Daoy (cell line): ENCODE measurements at places on chromosomes 6 and 20.
A peak's percentile ranks its signal among the peaks of the same experiment; 100 is the strongest.

DNA sequence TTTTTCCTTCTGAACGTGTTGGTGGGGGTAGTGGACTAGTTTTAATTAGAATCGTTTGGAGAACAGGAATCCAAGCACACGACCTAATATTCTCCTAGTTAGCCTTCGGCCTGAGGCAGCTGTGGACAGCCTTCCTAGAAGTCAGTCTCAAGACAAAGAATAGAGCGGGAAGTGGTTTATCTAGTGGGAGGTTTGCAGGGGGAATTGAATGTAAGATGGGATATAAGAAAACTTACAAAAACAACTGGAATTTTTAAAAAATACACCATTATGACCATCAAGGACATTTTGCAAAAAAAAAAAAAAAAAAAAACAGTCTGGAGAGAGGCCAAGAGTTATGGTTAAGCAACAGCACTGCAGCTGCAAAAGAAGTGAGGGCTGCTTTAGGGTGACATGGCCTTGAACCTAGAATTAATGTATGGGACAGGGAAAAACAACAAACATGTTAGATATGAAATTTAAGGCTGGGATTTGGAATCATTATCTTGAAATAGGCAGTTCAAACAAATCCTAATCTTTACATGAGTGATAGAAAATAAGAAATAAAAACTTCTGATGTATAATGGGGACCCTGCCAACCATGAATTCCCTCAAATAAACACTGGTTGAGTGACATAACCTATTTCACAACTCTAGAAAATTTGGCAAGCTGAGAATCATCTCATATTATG is 40.2 kb downstream of the PLAGL1 start:
- DNase-seq: no peak

GRCh38 chr6:28322661-28323060 is 13.3 kb downstream of the ZSCAN31 start:
- DNase-seq: no peak

GRCh38 chr6:132247381-132248159 is 153.7 kb downstream of the MOXD1 start:
- DNase-seq: no peak

DNA sequence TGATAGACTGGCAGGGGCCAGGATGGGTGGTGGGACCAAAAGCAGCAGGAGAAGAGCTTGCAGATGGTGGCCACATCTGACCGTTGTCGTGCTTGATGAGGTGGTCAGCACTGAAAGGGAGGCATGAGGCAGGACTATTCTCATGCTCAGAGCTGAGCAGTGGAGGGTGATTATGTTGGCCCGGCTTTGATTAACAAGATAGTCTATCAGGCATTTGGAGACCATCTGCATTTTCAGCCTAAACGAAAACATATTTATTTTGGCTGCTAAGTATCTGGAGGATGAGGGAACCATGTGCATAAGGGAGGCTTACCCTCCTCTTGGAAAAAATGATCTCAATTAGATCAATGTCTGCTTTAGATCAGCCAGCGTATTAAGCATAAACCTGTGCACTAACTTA is 141.6 kb upstream of the KCNK16 start:
- DNase-seq: no peak

GRCh38 chr6:165744555-165745228 is 81.7 kb upstream of the PDE10A start:
- no peak for DNase-seq

- DNase-seq: no peak
Measured at GRCh38 chr20:57655809-57656155, 35.6 kb upstream of the ZBP1 start.

GRCh38 chr6:81985191-81985590 is 232.7 kb upstream of the TENT5A start:
- DNase-seq: no peak

DNA sequence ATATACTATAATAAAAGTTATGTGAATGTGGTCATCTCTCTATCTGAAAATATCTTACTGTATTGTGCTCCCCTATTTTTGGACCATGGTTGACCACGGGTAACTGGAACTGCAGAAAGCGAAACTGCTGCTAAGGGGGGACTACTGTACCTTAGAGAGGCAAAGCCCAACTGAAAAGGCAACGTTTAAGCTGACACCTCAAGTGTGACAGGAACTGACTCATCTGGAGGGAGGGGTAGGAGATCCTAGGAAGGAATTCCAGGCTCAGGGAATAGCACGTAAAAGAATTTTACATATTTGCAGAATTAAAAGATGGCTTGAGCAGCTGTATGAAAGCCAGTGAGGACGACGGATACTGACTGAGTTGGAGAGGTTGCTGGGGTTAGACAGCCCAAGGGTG is 34.8 kb downstream of the ELOVL2 start:
- DNase-seq: peak; percentile 81

GRCh38 chr6:32194825-32195651 is 2.6 kb upstream of the GPSM3 start:
- peak; percentile 50 for DNase-seq

- DNase-seq: no peak
Measured at GRCh38 chr6:21603082-21603952, 9.8 kb downstream of the SOX4 start.

- DNase-seq: no peak
Measured at GRCh38 chr20:8049310-8049709, 29.7 kb upstream of the TMX4 start.

DNA sequence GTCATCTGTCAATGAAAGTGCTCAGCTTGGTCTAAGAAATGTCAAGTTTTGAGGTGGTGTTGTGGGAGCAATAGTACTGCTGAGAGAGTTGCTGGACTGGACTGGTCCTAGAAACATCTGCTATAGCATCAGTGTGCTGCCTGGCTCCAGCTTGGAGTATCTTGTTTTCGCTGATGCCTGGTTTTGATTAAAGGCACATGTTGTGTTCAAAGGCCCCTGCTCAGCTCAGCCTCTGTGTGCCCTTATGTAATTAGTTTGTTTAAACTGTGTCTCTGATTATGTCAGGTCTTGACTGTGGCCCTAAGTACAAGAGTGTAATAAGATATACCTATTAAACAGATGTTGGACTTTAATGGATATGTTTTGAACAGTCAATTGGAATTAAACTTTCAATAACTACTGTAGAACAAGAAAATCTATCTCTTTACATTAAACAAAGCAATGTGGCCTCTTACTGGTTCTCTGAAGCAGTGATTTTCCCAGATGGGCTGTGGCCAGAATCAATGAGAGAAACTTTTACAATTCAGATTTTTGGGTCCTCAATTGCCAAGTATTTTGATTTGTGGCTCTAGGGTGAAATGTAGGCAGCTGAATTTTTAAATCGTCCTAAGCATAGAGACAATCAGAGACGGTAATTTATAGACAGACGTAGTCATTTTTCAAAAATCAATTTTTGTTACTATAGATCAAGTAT is 668.2 kb downstream of the DHX35 start:
- DNase-seq: no peak

- DNase-seq: no peak
Measured at GRCh38 chr6:10516953-10517352, 4.2 kb upstream of the GCNT2 start.

GRCh38 chr6:150846641-150847040 is 18.9 kb upstream of the MTHFD1L start:
- no peak for DNase-seq

DNA sequence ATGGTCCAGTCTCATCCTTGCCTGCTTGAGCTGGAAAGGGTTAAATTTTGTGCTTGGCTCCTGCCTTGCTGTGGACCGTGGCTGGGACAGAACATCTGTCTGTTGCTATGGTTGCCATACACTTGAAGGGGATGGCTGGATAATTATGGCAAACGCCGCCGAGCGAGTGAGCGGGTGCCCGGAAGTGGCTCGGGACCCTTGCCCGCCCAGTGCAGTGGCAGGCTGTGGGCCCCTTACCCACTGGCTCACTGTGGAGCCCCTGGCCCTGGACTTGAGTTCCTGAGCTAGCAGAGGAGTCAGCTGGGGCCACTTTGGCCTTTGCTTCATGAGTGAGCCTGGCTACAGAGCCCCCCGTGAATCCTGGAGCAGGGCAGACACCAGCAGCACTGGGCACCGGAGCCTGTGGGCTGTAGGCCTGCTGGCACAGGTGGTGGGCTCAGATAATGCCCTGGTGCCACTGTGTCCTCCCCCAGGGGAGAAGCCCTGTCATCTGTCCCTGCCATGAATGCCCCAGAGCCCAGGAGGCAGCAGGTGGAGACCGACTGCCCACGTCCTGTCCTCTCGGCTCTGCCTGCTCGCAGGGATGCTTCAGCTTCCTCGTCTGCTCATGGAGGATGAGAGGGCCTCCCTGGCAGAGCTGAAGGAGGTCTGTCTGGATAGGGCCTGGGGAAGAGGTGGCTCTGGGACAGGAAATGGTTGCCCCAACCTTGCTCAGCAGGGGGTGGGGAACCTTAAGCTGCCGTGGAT is 25.5 kb upstream of the NOL4L start:
- DNase-seq: no peak

DNA sequence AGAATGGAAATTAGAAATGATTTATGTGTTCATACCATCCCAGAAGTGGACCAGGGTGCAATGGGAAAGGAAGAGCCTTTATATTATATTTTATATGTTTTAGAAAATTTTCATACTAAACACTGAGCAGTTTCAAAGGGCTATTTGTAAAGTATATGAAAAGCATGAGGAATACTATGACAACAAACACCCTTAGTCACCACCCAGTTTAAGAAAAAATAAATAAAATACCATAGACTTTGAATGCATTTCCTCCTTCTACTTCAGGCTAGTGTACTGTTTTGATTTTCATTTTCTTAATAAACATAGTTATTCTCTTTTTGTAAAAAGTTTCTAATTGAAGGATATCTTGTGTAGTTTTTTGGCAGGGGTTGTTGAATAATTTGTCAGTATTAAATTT is 191.1 kb downstream of the PLCB4 start:
- DNase-seq: no peak

DNA sequence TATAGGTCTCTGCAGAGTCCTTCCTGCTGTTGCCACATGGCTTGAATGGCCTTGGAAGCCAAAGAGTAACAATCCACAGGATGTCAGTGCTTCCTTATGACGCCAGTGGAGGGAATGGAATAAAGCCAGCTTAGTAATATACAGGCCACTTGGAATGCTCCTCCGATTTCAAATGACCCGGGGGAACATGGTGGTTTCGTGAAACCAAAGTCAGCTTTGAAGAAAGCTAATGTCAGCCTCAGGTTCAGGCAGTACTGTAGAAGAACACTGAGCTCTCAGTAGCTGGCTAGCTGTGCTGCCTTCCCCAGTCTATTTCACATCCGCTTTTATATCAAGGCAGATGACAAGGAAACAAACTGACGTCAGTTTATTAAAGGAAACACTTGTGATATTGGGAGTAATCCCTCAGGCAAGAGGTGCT is 189.1 kb downstream of the DTNBP1 start:
- peak; percentile 79 for DNase-seq
